ENCODE measurements at places on chromosomes 6 and 20. TPM values are rescaled to one million over a fixed set of nuclear protein-coding genes. Genes with fewer than 3 reads are reported as not detected.

Gene MOG
- total RNA-seq: not detected

Gene GNAS-AS1
- 1.0 TPM for total RNA-seq

GRCh38 chr6:33410711-33411631 is at the start of gene PHF1:
Gene PHF1, plus strand, starts transcription at chr6:33411014. Its CDS starts 1,250 bp downstream, at chr6:33412264.
- peak; percentile 58 for ATAC-seq

DNA sequence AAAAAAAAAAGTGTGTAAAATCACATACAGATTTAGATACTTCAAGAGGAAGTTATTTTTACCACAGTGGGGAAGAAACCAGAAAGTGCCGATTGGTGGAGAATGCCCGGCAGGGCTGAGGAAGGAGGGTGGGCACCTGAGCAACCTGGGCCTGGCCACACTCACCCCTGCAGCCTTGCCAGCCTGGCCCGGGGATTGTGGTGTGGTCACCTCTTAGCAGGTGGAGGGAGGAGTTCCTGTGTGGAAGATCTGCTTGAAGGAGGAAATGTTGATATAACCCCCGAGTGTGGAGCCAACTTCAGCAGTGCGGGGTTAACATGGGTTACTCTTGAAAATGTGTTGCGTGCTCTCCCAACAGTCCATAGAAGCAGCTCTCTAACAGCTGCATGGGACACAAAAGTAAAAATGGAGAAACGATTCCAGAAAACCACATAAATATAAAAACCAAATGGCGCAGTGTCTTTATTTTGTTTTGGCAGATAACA is 14.7 kb downstream of the UST start:
- no peak for ATAC-seq

DNA sequence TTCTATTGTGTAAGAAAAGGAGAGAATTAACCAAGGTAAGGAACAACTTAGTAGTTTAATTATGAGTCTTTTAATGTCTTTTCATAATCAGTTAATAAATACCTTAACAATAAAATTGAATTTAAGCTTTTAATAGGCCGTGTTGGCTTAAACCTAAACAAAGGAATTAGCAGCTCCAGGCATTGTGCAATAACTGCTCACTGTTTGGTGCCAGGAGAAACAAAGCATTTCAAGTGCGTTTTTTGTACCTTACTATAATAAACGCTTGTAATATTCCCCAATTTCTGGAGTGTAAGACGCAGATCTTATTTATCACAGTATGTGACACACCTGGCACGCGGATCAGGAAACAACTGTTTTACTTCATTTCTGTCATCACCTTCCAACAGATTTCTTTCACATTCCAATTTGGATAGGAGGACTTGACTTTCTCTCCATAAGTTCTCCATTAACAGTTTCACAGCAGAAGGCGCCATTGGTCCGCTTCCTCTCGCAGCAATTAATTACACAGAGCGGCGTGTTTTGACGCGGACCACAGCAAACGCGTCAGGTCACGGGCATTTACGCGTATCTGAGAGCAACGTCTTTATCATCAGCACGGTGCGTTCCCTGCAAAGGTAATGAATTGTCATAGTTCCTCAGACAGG is 335.8 kb upstream of the NT5E start:
- no peak for ATAC-seq

DNA sequence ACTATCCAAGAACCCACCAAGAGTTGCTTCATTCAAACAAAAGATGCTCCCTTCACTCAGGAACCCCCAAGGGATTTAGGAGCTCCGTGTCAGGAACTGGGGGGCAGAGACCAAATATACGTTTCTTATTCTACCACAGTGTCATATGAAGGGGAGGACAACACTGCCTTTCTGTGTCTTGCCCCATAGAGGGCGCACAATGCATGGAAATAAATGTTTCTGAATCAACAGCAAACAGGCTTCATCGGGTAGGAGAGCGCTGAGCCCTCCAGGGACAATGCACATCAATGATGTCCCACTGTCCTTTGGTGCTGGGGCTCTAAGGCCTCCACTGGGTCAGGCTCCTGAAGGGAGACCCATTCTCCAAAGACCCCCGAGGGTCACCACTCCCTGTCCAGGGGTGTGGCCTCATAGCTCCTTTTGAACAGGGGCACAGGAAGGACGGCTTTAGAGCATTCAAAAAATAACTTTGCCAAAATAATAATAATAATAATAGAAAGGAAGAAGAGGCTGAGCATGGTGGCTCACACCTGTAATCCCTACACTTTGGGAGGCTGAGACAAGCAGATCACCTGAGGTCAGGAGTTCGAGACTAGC is 31.1 kb downstream of the PLG start:
- ATAC-seq: peak; percentile 56

DNA sequence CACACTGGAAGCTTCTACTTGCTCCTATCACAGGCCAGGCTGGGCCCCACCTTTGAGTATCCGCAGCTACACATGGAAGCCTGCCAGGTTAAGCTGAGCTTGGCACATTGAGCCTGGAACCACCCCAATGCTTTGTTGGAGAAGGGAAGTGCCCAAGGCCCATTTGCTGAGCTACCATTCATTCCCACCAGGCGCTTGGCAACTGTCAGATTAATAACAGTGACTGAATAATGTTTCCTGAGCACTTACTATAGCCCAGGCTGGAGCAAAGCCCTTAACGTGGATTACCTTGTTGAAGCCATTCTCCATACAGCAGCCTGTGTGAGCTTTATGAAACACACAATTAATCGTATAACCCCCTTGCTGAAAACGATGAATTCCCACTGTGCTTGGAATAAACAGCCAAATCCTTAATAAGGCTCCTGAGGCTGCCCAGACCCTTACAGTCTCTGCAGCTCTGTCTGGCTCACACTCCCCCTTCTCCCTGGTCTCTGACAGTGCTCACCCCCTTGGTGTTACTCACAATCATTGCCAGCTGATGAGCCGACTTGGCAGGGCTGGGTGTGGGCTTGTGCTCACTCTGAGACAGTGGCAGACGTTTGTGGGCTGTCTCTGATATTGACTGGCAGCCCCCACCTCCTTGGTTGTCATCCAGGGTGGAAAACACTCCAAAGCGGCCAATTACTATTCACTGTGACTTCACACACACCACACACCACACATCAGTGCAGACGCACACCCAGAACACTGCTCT is 357.1 kb downstream of the MAFB start:
- no peak for ATAC-seq

DNA sequence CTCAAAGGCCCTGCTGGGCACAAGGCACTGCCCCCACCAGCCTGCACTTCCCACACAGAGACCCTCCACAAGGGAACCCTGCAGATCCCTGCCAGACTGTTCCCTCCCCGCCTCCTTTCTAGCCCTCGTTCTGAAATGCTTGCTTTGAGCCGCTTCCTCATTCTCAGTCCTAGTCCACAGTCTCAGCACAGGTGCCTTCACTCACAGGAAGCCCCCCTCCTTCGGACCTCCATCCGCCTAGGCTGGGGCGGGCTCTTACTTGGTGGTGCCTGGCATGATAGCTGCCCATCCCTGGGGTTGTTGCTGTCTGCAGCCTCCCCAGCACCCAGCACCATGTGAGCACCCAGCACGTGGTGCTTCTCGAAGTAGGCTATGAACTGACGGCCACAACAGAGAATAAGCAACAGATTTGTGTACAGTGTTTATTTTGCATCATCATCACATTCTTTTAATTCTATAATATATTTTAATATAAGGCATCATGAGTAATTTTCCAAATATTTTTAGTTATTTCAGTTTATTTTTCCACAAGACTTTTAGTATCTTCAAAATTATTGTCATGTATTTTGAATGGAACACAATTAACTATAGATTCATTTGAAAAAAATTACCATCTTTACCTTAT is 12.3 kb downstream of the CST5 start:
- no peak for ATAC-seq

Measured in activated T-helper 17 cell treated with anti-CD3 and anti-CD28 coated beads, Interleukin-2, amount 50 U/mL, for 72 hours (primary cell).